ENCODE measurements at places on chromosomes 7 and 10.

DNA sequence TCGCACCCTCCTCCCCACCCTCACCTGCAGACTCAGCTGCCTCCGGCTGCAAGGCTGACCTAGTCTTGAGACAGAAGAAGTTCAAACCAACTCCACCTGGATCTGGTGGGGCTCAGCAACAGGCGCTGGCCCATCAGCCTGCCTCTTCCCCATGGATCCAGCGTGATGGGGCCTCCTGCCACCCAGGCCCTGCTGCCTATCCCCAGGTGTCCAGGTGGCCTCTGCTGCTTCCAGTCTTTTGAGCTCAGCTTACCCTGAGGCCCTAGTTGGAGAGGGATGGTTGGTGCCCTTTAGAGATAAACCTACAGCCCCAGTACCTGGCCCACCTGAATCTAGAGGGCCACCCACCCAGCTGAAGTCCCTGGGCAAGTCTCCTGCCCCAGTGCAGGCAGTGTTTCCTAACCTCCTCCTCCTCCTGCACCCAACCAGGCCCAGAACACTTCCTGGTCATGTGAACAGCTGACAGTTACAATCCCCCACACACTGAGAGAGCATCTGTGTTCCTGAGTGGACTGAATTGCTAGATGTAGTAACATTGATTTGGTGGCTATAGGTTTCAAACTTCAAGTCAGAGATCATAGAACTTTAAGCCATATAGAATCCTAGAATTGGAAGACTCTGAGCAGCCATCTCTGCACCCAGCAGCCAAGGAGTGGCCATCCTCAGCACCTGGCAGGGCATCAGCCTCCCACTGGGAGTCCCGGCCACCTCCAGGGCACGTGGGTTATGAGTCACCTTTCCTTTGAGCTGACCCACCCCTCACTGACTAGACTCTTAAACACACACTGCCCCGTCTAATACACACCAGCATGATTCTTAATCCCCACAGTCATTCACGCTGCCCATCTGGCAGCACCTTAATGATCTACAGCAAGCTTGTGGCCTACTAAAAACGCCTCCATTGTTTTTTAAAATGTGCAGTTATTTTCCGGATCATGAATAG, 51.9 kb downstream of the ALOX5 start:
- ATAC-seq = peak; percentile 75

GRCh38 chr10:84310470-84310869, 17.9 kb upstream of the CCSER2 start:
- no peak for ATAC-seq

- no peak for ATAC-seq
Observed at GRCh38 chr7:81768951-81769778, 682 bp downstream of the HGF start.

- no peak for ATAC-seq
Observed at GRCh38 chr7:156475179-156475578, 165.4 kb upstream of the RNF32 start.

GRCh38 chr7:109336531-109336930, 766.9 kb downstream of the DNAJB9 start:
- ATAC-seq = no peak

GRCh38 chr10:52258799-52259425, 55.2 kb upstream of the DKK1 start:
- no peak for ATAC-seq

GRCh38 chr10:94279835-94280709, 82.7 kb downstream of the NOC3L start:
- ATAC-seq = peak; percentile 63

DNA sequence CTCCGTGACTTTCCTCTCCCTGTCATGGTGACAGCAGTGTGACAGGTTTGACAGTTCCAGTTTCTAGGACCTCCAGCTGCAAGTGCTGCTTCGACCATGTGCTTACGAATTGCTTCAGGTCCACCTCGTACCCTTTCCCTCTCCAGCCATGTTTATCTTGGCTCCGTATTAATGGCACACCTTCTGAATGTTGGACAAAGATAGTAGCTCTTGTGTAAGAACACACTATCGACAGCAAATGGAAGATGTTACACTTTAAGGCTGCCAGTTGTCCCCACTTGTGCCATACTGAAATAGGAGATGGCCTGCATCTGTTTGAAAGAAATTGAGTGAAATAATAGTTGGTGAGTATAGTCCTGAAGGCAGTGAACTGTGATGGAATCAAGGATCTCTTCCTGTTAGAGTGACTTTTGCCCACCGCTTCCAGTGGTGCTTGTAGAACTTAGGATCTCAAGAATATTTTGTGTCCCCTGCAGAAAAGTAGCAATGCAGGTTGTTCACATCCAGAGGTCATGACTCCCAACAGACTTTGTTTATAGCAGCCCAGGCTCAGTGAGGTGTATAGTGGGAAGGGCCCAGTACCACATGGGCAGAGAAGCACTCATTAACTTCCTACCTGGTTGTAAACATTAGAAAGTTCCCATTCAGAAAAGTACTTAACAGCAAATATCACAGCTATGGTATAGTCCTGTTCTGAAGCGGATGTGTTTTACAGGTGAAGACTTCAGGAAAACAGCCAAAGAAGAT, 629.7 kb upstream of the GALNT17 start:
- no peak for ATAC-seq

GRCh38 chr10:15860692-15861201, 440 bp upstream of the MINDY3 start:
- ATAC-seq = no peak

- peak; percentile 57 for ATAC-seq
Observed at GRCh38 chr10:91635401-91636400, 2.8 kb upstream of the PPP1R3C start.

DNA sequence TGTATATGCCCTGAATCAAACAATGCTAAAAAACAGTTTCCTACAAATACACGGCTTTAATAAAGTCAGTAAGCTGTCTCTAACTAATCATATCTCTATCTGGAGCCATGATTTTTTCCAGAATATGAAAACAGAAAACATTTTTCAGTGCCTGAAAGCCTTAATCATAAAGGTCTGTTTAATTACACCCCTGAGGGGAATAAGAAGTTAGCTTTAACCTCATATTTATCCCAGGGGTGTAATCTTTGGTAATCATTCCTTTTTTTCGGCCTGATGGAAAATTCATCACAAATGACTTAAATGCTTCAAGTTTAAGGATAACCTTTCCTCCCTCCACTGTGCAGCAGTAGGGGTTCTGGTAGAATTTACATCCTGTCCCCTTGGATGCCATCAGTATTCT, 124.2 kb downstream of the ATE1 start:
- no peak for ATAC-seq

DNA sequence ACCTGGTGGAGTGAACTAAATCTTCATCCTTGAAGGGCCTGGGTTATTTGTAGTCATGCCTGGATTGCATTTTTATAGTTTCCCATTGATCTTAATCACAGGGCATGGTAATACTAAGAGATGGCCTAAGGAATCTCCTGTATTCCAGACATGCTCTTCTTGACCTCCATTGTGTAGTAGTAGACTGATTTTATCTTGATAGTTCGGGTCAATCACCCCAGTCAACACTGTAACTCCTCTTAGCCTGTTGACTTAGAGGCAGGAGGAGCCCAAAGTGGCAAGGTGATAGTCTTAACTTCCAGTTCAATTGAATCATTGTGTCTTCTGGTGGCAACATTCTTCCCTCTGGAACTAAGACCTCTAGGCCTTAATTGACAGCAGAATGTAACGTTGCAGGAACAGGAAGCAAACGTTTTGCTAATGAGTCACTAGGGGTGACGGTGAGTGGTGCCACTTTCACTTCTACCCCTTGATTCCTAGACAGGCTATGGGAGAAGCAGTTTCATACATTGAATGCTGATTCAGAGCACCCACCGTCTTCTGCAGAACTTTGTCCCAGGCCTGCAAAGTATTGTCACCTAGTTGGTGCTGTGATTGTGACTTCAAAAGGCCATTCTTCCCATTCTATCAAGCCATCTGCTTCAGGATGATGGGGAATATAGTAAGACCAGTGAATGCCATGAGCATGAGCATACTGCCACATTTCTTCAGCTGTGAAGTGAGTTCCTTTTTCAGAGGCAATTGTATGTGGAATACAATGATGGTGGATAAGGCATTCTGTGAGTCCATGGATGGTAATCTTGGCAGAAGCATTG, 24.0 kb upstream of the PAPSS2 start:
- ATAC-seq = peak; percentile 81
